ENCODE measurements at places on chromosomes 13 and 19. TPM values are rescaled to one million over a fixed set of nuclear protein-coding genes. Genes with fewer than 3 reads are reported as not detected.

- no peak for DNase-seq
Measured at GRCh38 chr19:34230820-34231219, 23.5 kb upstream of the GARRE1 start.

GRCh38 chr13:31356991-31357390 is 157.2 kb downstream of the B3GLCT start:
- no peak for DNase-seq

GRCh38 chr19:45156751-45157150 is 4.0 kb downstream of the NKPD1 start:
- DNase-seq = no peak

DNA sequence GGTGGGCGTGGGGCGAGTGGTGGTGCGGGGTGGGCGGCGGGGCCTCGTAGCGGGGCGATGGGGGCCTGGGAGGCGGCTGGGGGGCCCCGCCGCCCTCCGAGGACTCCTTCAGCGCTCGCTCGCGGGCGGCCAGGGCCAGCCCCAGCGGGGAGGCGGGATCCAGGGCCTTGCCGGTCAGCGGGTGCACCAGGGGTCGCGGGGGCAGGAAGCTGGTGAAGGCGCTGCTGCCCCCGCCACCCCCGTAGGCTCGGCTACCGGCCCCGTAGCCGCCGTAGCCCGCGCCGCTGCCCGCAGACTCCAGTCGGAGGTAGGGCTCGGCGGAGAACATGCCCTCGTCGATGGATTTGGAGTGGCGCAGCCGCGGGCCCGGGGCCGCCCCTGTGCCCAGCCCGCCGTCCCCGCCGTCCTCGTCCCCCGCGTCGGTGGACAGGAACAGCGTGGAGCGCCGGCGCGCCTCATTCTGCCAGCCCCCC is 18.6 kb downstream of the C19orf81 start:
- DNase-seq = no peak

DNA sequence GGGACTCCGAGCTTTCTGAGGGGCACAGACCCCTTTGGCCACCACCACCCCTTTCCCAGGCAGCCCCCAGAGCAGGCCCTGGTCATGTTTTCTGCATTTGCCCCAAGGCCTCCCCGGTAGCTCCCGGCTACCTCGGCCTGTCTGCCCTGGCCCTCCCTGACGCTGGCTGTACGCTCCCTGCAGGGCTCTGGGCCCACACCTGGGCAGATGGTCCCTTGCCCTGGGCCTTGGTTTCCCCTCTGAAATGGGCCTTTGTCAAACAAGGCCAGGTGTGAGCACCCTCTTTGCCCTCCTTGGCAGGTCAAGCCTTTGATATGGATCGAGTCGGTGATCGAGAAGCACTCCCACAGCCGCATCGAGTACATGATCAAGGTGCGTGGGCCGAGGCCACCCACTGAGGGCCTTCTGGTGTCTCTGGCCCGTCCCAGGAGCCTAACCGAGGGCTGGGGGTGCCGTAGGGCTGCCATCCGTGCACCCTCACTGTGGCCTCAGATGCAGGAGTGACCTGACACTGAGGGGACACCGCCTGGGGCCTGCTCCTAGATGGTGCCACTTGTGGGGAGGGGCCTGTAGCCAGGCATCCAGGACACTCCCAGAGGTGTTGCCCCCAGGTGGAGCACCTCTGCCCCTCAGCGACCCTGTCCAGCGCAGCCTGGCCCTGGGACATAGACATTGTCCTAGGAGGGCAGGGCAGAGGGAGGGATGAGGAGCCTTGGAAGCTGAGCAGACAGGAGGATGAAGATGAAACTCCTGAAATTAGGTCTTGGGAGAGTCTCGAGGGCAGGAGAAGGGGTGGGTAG is 30.3 kb downstream of the AP1M1 start:
- no peak for DNase-seq

Gene PRSS57
- total RNA-seq = 0.95 TPM
